ENCODE measurements at places on chromosomes 1 and 21.

DNA sequence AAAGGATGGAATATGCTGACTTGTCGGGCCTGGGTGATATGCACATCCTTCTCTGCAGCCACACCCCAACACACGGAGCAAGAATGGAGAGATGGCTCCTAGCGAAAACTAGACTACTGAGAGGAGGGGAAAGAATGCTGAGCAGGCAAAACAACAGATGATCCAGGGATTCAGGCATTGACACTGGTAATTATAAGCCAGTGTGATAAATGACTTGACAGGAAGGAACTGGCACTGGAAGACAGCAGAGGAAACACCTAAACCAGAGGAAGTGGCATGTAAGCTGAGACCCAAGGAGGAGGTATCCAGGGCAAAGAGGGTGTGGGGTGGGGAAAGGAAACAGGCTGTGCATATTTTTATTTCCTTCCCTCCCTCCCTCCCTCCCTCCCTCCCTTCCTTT, 31.7 kb upstream of the KHDRBS1 start:
- DNase-seq, result no peak

DNA sequence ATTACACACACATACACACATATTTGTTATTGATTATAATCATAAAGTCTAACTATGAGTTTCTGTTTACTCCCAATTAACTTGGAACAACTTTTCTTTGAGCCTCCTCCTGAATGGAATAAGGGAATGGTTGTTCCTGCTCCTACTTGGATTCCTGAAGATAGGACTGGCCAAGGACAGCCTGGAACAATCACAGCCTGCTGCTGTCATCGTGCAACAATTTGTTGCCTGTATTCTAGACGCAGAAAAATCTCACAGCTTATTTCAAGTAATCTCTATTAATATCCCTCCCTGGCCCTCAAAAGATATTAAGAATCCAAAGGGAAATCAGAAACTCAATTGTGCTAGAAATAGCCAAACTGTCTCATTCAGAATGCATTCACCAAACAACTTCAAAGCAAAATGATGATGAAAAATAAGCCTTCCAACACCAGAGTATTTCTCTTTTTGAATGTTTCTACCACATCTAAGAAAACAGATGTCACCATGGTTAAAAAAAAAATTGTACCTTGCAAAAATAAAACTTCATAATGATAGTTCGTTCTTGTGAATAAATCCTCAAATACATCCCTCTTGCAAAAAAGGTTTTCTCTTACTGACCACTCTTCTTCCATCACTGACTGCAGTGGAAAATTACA, 30.9 kb downstream of the RCAN1 start:
- DNase-seq, result no peak

GRCh38 chr1:82690411-82690810, 889.7 kb downstream of the ADGRL2 start:
- no peak for DNase-seq

GRCh38 chr1:69671363-69672010, 103.8 kb downstream of the LRRC7 start:
- no peak for DNase-seq

- no peak for DNase-seq
These were observed 777 bp downstream of the FLAD1 start for GRCh38 chr1:154983776-154984466.

- no peak for DNase-seq
These were observed 858 bp upstream of the SUSD4 start for GRCh38 chr1:223364685-223365382.

- DNase-seq, result no peak
These were observed 4.7 kb upstream of the NDUFS5 start for GRCh38 chr1:39021426-39021825.

GRCh38 chr1:61160526-61160925, 78.2 kb downstream of the NFIA start:
- no peak for DNase-seq

DNA sequence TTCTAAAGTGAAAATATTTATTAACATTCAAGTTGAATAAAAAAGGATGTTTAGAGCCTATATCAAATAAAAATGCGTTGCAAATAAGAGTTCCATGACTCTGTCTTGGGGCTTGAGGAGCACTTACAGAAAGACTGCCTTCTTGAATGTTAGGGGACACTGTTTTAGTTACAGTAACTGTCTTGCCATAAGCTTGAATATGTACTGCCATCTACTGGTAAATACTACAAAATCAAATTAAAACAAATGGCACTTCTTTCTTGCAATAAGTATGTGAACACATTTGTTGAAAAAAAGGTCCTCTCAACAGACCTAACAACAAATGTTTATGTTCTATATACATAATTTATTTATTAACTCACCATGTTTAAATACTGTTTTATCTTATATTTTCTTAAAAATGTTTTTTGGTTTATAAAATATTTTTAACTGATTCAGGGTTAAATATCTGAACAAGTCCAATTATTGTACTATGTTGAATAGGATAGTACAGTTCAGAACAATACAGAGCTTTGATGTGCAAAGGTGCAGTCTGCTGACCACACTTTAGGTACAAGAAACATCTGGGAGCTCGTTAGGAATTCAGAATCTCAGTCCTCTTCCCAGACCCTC, 199.5 kb downstream of the LRRIQ3 start:
- DNase-seq, result no peak

- no peak for DNase-seq
These were observed 102.8 kb upstream of the ARHGEF16 start for GRCh38 chr1:3351449-3352298.

DNA sequence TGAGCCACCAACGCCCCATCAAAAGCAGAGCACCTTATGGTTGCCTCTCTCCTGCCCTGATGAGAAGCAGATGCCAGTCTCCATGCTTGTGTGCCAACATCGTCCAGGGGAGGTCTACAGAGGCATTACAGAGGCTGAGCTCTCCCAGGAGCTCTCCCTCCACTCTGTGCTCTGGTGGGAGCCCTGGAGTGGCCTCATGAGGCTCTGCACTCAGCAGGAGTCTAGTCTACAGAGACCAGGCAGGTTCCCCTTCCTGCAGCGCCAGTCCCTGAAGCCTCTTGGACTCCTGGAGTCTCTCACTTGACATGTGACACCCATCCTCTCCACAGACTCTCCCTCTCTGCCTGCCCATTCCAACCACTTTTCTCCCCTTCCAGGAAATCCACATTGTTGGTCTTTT, 3.4 kb downstream of the DCST1 start:
- no peak for DNase-seq

- no peak for DNase-seq
These were observed 1.4 kb upstream of the PAPPA2 start for GRCh38 chr1:176461576-176461975.

GRCh38 chr1:96072021-96072420, 649.6 kb upstream of the PTBP2 start:
- DNase-seq, result no peak

DNA sequence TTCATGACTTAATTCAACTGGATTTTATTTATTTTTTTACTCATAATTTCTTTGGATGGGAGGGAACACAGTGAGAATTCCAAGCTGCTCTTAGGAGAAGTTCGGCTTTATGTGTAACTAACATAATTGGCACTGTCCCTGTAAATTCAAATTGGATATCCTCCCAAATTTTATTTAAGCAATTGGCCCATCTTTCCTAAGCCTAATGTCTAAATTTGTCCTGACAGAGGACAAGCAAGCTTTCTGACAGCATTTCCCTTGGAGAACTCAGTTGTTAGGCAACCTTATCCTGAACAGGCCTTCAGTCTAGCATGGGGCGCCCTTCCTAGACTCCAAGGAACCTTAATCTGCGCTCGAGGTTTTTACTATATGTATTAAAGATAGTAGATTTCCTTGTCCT, 550.3 kb downstream of the NUF2 start:
- no peak for DNase-seq

DNA sequence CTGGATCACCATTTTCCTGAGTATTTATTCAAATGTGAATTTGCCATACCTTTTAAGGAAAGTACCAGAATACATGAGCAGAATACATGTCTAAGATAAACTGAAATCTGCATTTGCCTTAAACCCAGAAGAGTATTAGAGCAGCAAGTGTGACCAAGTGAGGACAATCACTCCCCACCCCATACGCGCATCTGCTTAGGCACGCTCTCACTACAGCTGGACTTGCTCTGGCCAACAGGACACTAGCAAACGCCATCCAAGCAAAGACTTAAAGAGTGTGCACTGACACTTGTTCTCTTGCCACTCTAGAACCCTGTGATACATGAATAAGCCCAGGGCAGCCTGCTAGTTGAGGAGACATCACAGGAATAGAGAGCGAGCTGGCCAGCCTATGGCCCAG, 25.6 kb downstream of the NUP133 start:
- no peak for DNase-seq

- DNase-seq, result no peak
These were observed at the start of gene NR0B2 for GRCh38 chr1:26913754-26914619. Gene NR0B2, minus strand, starts transcription at chr1:26913975. Its CDS starts 35 bp downstream, at chr1:26913940.

DNA sequence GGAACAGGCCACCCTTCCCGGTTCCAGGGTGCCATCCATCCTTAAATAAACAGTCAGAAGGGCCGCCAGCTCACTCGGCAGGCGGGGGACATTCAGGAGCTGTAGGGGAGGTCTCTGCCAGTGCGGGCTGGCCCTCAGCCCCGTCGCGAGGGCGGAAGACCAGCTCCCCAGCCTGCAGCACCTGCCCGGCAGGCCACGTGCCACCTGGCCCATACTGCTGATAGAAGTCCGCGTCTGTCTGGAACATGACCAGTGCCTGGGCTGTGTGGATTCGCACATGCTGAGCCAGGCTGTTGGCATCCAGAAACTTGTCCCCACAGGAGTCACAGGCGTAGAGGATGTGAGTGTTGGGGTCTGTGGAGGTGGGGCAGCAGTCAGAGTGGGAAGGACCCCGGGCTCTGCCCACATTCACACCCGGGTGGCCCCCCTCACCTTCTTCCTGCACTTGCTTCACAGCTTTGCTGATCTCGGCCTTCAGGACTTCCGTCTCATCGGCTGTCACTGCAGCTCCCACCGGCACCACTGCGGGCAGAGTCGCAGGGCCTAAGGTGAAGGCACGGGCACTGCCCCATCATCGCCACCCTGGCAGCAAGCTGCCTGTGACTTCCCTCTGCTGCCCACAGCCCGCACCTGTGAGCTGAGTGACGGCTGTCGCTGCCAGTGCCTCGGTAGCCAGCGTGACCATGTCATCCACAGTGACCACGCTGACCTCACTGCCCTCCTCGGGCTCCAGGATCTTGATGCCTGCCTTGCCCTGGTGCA, 33.8 kb downstream of the ZBTB17 start:
- DNase-seq, result no peak

- no peak for DNase-seq
These were observed 60.4 kb downstream of the SEC16B start for GRCh38 chr1:177909416-177909815.

- no peak for DNase-seq
These were observed 98.5 kb upstream of the IGSF21 start for GRCh38 chr1:18009055-18009454.

- DNase-seq, result no peak
These were observed 17.6 kb downstream of the GPR137B start for GRCh38 chr1:236159704-236160539.

- no peak for DNase-seq
These were observed 60.0 kb downstream of the NRDC start for GRCh38 chr1:51818487-51818886.

DNA sequence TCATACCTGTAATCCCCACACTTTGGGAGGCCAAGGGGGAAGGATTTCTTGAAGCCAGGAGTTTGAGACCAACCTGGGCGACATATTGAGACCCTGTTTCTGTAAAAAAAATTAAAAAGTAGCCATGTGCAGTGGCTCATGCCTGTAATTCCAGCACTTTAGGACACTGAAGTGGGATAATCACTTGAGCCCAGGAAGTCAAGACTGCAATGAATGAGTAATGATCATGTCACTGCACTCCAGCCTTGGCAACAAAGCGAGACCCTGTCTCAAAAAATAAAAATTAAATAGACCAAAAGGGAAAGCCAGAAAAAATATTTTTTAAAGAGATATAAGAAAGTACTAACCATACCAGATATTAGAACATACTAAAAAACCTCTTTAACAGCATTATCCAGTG, 44.7 kb upstream of the LYPLAL1 start:
- DNase-seq, result no peak

DNA sequence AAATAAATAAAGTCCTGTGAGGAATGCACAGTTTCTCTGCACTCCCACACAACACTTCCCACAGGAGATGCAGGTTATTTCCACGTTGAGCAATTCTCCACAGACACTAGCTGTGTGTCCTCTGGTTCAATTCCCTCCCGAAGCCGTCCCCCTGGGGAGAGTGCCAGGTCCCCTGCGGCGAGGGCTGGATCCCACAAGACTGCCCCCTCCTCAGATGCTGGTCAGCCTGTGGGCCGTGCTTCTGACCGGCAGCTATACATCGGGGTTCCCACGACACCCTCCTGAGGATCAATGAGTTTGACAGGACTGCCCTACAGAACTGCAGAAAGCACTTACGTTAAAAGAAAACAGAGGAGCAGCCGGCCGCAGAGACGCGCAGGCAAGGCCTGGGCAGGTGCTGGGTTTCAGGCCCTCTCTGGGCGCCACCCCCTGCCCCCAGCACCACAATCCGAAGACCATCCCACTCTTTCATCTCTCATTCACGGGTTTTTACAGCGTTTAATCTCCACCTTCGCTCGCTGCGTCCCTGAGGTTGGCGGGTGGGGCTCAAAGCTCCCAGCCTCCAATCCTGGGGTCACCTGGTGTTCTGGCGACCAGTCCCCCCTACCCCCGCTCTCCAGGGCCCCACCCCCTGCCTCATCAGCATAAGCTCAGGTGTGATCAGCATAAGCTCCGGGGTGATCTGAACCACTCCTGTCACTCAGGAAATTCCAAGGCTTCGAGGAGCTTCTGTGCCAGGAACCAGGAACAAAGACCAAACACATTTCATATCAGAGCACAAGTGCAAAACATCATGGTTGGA, 9.3 kb downstream of the SLC35E2B start:
- DNase-seq, result no peak

GRCh38 chr1:223052931-223053330, 90.1 kb downstream of the TLR5 start:
- no peak for DNase-seq

DNA sequence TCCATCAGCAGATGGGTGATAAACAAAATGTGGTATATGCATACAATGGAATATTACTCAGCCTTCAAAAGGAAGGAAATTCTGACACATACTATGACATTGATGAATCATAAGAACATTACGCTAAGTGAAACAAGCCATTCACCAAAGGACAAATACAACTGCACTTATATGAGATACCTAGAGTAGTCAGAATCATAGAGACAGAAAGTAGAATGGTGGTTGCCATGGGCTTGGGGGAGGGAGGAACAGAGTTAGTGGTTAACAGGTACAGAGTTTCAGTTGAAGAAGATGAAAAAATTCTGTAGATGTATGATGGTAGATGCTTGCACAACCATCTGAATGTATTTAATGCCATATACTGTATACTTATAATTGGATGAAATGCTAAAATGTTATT, 39.1 kb upstream of the KCNK2 start:
- no peak for DNase-seq

- no peak for DNase-seq
These were observed 180.8 kb downstream of the NPHP4 start for GRCh38 chr1:5811419-5811818.

DNA sequence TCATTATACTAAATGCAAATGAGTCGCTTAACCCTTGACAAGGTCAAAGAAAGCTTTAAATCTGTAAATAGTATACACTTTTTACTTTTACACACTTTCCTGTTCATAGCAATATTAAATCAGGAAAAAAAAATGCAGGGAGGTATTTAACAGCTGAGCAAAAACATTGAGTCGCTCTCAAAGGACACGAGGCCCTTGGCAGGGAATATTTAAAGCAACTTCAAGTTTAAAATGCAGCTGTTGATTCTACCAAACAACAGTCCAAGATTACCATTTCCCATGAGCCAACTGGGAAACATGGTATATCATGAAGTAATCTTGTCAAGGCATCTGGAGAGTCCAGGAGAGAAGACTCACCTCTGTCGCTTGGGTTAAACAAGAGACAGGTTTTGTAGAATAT, 62.7 kb downstream of the CAPN2 start:
- no peak for DNase-seq

GRCh38 chr1:53249706-53250105, 11.4 kb upstream of the MAGOH start:
- DNase-seq, result no peak
